ENCODE measurements at places on chromosomes 2 and 18.

DNA sequence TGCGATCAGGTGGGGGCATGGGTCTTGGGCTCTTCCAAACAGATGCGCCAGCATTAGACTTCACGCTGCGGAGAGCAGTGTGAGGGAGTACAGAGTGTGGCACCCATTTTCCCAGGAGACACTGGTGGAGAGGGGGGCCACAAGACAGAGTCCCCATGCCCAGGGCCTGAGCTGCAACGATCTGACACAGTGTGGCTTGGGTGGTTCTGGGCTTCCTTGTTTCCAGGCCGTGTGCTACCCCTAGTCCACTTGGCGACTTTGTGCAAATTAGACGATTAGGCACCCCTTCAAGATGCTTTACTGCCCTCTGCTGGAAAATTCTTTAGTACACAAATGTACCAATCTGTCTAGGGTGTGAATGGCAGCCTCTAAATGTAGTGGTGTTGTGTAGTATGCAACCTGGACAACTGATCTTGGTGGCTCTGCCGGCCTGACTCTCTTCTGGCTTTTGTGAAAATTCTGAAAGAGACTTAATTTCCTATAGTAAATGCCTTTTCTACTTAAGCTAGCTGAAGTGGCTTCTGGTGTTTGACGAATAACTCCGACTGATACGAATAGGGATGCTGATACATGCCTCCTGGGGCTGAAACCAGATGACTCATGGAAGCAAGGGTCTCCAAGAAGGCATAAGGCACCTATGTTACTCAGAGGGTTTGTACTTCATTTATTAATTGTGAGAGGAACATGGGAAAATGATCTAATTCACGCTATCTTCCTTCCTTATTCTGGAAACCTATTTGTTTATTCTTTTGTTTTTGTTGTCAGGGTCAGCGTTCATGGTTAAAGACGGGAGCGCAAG, 92.3 kb upstream of the SMAD2 start:
- peak; percentile 93 for DNase-seq

DNA sequence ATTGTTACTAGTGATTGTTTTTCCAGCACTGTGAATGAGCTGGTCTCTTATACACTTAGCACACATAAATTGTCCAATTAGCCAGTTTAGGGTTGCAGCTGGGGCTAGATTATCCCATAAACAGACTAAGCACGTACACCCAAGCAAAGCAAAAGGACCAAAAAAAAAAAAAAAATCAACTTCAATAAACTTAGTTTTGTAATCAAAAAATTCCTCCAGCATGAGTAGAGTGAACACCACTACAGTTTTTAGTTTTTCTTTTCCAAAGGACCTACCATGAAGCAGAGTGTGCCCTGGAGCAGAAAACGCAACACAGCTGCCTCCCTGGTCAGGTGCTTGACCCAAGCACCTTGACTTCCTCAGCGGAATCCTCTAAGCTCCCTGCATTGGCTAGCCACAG, 249.4 kb upstream of the SLC14A2 start:
- no peak for DNase-seq

DNA sequence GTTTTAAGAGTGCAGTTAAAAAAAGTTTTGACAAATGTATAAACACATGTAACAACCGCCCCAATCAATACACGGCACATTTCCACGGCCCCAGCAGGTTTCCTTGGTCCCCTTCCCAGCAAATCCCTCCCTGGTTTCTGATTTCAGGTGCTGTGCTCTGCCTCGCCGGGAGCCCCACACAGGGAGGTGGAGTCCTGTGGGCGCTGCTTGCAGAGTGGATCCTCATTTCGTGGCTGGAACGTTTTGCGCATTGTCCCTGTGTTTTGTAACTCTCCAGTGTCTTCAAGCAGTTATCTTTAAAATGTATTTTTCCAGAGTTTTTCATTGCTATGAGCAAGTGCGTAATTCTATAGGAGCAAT, 124.8 kb downstream of the GALR1 start:
- no peak for DNase-seq

- DNase-seq, result no peak
These were observed 640 bp downstream of the SLC39A6 start for GRCh38 chr18:36128530-36128870.

DNA sequence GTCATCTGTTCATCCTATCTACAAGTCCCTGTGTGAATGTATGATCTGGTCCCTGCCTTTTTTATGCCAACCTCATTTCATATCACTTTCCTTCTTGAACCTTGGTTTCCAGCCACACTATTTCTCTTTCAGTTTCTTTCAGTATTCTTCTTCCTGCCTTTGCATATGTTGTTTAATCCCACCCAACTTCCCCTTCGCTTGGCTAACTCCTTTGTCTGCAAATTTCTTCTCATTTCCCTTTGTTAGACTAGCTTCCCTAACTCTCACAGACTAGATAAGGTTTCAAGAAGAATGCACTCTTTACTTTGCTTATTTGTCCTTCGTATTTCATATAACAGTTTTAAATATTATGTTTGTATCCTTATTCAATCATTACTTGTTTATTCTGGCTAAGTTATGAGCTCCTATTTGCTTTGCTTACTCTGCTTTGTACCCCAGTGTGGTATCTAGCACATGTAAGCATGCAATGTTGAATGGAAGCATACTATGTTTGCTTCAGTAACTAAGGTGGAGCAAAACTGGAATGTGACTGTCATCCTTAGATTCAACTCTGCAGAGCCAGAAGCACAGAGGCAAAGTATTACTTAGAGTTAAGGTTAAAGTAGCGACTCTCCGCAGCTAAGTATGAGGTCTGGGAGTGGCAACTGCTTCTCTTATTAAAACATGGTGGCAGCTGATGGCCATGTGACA, 681.3 kb downstream of the CPS1 start:
- no peak for DNase-seq

GRCh38 chr2:230861552-230862255, 3.0 kb upstream of the ITM2C start:
- no peak for DNase-seq

DNA sequence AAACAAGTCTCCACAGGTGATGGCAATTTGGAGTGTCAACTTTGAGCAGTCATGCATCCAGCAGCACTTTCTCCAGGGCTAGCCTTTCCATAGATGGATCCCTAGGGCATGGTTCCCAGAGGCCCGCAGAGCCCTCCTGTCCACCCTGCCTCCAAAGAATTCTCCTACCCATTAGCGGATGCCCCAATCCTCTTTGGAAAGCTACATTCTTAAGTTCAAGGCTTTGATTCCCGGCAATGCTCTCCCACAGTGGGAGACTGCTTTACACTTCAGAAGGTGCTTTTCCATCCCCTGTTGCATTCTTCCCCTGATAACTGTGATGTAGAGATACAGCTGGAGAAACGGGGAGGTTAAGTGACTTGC, 61.3 kb downstream of the ACAA2 start:
- no peak for DNase-seq

GRCh38 chr2:174797781-174798276, 33.6 kb upstream of the CHRNA1 start:
- no peak for DNase-seq

GRCh38 chr2:172088245-172089004, 3.1 kb downstream of the DLX1 start:
- no peak for DNase-seq

DNA sequence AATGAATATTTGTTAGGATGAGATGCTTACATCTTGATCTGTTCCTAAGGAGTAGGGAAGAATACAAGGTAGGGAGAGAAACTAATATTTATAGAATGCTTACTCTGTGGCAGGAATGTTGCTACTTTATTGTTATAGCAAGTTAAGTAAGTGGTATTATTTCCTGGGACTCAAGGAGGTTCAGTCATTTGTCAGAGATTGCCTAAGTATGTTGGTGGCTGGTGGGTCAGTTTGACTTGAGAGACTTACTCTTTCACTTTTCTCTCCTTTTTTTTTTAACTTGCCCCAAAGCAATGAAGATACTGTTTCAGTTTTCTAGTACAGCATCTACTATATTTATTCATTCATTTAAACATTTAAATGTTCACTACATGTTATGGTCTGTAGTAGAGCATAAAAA, 209.2 kb upstream of the STON1 start:
- DNase-seq, result no peak

- no peak for DNase-seq
These were observed 142.6 kb downstream of the MYT1L start for GRCh38 chr2:2188344-2188920.

DNA sequence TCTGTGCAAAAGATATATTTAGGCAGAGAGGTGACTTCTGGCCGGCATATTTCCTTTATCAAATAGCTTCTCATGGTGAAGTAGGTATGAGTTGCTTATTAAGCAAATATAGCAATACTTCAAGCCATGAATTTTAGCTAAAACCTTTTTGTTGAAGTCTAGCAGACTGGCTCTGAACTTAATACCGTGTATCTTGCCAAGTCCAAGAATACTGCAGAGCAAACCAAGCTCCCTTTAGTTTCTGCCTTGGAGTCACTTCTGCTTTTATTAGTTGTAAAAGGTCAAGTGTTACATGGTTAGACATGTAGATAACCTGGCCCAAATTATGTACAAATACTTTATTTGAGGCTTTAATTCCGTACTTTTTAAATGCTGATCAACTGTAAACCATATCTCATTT, 627.6 kb upstream of the PKDCC start:
- peak; percentile 4 for DNase-seq

DNA sequence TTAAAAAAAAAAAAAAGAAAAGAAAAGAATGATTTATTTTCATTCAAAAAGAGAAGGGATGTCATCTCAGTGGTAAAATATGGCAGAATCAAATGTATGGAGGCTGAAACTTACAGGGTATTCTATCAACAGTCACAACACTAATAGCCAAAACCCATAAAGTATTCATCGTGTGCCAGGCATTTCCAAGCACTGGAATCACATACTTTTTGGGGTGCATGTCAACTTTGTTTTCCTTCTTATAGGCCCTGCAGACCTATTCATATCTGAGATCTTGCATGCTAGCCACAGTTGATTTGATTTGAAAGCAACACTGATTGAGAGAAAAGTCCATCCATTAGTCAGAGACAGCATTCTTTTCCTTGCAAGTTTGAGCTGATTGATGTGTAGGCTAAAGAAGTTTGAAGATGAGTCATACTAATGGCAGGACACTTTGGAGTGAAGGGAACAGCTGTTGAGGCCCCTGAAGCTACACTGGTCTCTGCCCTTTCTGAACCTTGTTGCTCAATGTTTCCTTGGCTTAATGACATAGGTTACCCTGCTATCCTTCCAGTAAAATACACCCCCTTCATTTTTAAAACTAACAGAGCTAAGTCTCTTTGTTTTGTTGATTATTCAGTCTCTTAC, 22.0 kb downstream of the KATNAL2 start:
- peak; percentile 49 for DNase-seq

DNA sequence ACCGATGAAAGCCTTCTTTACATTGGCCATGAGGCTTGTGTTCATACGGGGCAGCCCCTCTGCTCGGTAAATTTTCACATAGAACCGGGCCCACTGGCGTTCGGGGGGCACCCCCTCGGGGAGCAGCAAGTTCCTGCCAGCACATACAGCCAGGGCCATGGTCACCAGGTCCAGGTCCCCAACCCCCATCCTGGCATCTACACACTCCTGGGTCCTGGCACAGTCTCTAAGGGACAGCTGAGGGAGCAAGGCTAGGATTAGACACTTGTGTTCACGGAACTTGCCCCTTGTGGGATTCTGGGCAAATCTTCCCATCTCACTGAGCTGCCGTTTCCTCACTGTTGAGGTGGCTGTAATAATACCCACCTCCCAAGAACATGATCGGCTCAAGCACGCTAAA, 5.6 kb upstream of the OTOF start:
- no peak for DNase-seq

- DNase-seq, result no peak
These were observed 129.1 kb upstream of the DNMT3A start for GRCh38 chr2:25470806-25471205.

DNA sequence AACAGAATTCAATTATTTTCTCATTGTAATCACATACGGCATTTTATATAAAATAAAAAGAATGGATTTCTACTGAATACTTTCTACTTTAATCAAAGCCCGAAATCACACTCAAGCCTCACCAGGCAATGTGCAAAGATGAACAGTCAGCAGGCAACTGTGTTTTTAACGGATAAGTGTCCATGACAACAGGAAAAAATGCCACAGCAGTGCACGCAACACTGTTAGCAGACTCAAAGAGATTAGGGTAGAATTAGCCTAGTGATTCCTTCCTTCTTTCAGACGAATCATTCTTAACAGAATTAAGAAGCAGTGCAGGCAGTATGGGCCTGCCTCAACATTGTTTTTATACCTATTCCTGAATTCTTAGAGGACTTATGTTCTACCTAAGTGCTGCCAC, 135.6 kb downstream of the CDH2 start:
- no peak for DNase-seq

DNA sequence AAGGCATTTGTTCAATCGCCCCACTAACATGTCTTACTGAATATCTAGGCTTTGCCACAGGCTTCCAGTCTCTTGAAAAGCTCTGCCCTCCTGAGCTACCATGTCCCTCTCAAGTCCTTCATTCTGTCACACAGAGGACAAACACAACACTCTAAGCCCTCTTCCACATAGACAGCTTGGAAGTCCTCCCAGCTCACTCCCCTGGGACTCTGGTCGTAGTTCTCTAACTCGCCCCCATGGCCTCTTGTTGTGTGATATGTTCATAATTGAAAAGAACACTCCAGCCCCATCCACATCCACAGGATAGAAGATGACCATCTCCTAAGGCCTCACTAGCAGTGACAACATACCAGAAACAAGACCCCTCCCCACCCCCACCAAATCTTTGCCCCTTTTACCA, 37.9 kb downstream of the BUB1 start:
- DNase-seq, result no peak

GRCh38 chr2:127811397-127812321, 688 bp upstream of the WDR33 start:
- peak; percentile 64 for DNase-seq

DNA sequence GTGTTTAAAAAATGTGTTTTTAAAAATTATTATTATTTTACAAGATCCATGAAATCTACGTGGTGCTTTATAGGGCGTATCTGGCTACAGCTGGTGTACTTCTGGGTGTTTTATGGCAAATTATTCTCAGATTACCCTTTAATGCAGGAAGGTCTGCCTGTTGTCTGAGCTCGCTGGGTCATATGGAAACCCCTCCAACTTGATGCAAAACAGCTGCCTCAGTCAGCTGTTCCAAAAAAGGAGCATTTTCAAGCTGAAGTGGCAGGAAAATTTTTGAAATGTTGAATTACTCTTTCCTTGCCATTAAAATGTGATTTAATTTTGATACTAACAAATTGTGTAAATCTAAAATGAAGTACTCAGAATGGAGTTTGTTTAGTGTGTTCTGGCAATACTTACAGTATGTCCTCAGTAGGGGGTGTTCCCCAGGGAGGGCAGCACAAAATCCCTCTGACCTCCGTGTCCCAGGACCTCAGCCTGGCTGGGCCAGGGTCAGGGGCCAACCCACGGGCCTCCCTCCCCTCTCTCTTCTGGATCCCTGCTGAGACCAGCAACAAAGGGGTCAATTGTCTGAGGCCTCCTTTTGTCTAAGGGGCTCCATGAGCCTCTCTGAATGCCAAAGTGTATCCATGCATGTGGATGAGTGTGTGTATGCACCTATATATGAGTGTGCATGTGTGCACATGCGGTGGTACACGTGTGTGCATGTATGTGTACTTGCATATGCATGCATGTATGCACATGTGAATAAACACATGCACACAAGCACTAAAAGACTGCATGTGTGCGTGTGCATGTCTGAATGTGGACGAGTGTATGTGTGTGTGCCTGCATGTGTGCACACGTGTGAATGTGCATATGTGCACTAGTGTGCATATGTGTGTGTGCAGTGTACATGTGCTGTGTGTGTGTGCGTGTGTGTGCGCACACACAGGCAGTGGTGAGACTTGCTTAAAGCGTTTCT, 105.4 kb downstream of the ACOXL start:
- no peak for DNase-seq

Measured in Kasumi-1 (cell line).